ENCODE measurements at places on chromosomes 13 and 19. TPM values are rescaled to one million over a fixed set of nuclear protein-coding genes. Genes with fewer than 3 reads are reported as not detected.

The TIMM29 gene
- 21.1 TPM for total RNA-seq

The FUT1 gene
- 0.87 TPM for total RNA-seq

The CYSLTR2 gene
- 5.5 TPM for total RNA-seq

The AMER2 gene
- 0.05 TPM for total RNA-seq

The ATF5 gene
- total RNA-seq, result 17.6 TPM

The SPIB gene
- 0.26 TPM for total RNA-seq

The C13orf46 gene
- 0.35 TPM for total RNA-seq

GRCh38 chr19:58083021-58083420, 15.0 kb downstream of the ZSCAN18 start:
- H3K36me3 ChIP-seq, result peaks cover 8% of the 10 kb centered on the region
- no peak for DNase-seq
- H3K27ac ChIP-seq, result no peak overlapping the region
- H3K4me1 ChIP-seq, result no peaks in the 10 kb centered on the region
- no peaks in the 10 kb centered on the region for H3K27me3 ChIP-seq

DNA sequence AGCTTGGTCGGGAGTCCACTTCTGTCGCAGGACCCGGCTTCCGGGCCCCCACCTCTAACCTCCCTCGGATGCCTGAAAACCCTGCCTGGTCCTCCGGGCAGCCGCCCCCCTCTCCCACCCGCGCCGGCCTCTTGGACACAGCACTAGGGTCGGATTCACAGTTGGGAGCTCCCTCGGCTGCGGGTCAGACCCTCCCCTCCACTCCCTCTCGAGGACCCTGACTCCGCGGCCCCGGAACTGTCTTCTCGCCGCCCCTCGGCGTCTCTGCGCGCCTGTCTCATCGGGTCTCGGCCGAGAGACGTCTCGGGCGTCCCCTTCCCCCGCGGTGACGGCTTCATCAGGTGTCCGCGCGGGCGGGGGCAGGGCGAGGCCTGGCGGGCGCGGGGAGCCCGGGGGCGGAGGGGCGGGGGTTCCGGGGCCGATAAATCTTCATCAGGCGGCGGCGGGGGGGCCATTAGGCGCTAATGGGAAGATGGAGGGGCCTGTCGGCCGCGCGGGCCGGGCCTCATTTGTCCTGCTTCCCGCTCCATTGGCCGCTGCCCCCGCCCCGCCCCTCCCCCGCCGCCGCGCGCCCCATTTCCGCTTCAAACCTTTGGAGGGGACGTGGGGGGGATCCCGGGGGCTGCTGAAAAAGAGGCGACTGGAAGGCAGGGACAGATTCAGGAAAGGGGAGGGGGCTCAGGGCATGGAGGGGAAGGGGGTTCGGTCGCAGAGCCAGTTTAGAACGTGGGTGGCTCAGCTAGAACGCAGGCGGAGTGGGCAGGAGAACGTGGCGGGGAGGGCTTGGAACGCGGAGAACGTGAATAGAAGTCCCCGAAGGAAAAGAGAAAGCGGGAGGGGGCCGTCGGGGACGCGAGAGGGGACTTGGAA, 11.8 kb upstream of the ERFL start:
- H3K4me3 ChIP-seq, result peak overlapping the region; percentile 29
- no peaks in the 10 kb centered on the region for H3K36me3 ChIP-seq
- peaks cover 4% of the 10 kb centered on the region for H3K4me1 ChIP-seq
- no peaks in the 10 kb centered on the region for H3K27me3 ChIP-seq
- no peak overlapping the region for H3K27ac ChIP-seq
- DNase-seq, result no peak

DNA sequence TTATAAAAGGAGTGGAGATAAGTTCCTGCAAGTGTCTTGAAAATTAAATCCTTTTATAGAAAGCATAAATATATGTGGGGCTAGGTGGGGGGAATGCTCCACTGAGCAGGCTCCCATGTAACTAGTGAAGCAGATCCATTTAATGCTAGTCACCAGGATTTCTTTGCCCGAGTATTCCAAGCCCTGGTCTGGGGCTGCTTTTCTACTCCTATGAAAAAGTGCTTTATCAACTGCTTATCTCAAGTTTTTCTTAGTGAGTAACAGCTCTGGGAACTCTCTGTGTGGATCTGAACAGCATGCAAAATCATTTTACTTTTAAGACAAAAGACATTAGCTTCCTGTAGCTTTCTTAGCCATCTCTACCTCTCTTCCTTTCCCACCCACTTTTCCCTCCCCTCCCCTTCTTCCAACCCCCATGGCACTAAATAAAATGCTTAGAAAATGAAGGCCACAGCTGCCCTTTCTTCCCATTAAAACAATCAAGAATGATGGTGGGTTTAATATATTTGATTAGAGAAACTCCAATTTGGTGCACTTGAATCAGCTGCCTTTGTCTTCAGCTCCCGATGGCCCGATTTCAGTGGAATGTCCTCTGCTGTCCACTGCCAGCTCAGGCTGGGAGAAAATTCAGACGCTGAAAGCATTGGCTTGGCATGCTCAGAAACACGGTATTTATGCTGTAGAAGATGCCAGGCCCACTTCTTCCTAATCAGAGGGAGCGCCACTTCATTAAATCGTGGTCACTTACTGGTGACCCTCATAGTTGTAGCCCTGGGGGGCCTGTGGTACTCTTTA, 475.1 kb downstream of the FOXO1 start:
- H3K27me3 ChIP-seq, result no peaks in the 10 kb centered on the region
- DNase-seq, result no peak
- peak overlapping the region; percentile 37 for H3K27ac ChIP-seq
- no peak overlapping the region for H3K4me3 ChIP-seq

DNA sequence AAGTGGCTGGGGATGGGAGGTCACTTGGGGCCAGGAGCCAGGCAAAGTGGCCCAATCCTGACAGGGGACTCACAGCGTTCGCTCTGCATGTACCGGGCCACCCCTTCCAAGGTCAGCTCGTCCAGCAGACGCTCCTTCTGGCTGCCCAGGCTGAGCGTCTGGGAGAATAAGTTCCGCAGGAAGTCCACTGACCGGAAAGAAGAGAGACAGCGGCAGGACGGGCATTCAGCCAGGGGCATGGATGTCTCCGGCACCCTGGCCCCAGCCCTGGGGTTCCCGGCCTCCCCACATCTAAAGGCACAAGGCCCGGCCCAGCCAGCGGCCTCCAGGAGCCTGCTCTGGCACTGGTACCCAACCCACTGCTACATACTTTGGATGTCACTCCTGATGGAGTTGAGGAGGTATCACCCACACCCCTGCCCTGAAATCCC, 6.1 kb downstream of the SIRT2 start:
- H3K27ac ChIP-seq, result no peak overlapping the region
- no peak overlapping the region for H3K4me3 ChIP-seq
- peaks cover 3% of the 10 kb centered on the region for H3K4me1 ChIP-seq

DNA sequence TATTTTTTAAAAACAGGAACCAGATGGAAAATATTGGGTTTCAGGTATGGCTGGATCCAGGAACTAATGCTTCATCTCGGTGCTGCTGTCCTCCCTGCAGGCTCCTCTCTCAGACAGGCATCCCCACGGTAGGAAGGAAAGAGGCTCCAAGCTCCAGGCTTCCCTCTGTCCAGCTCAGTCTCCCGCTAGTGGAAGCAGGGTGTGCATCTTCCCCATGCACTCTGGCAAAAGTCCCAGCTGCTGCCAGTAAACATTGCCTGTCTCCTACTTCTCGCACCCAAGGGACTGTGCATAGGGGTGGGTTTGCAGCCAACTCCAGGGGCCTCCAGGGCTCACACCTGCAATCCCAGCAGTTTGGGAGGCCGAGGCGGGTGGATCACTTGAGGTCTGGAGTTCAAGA, 29.2 kb downstream of the IL12RB1 start:
- no peak overlapping the region for H3K27ac ChIP-seq
- H3K4me3 ChIP-seq, result no peak overlapping the region
- no peaks in the 10 kb centered on the region for H3K4me1 ChIP-seq
- DNase-seq, result peak; percentile 39

DNA sequence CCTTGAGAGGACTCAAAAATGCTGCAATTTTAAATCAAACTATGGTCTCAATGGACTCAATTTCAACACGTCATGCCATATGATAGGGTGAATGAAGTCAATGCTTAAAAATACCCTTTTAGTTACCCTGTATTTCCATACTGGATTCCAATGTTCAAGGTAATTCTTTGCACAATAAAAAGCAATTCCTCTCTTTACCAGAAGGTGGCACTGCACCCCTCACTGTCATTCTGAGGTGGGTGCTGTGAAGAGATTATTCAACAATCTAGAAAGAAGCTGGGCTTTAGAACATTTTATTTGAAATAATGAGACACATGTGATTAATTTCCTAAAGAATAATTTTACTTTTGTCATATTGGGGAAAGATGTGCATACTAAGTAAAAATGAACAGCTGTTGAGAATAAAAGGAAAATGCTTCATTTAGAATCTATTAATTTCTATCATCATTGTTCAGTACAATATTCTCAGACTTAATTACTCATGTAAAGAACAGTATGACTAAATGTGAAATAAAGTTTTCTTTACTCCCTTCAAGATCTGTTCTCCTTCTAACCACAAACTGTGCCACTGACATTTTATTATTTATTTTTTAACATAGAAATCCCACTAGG, 789.1 kb downstream of the GPC5 start:
- H3K36me3 ChIP-seq, result no peaks in the 10 kb centered on the region
- H3K27ac ChIP-seq, result no peak overlapping the region
- H3K4me3 ChIP-seq, result no peak overlapping the region
- no peaks in the 10 kb centered on the region for H3K4me1 ChIP-seq
- H3K27me3 ChIP-seq, result no peaks in the 10 kb centered on the region
- DNase-seq, result no peak

DNA sequence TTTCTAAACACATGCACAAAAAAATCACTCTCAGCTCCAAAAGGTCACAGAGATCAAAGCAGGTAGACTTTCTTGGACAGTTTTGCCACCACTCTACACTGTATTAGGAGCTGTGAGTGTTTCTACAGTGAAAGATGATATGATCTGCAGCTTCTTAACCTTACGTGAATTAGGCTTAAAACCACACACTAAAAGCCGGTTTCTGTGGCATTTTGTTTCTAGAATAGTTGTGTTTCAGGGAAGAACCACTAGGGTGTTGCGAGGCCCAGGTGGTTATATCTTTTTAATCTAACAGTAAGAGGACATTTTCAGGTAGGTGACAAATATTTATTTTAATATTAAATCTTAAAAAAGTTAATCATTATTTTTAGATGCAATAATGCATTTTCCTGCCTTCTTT, 216.4 kb downstream of the KLF5 start:
- H3K4me3 ChIP-seq, result no peak overlapping the region
- no peaks in the 10 kb centered on the region for H3K4me1 ChIP-seq
- H3K27ac ChIP-seq, result no peak overlapping the region
- no peak for DNase-seq
